ENCODE measurements at places on chromosomes 11 and 22.
A peak's percentile ranks its signal among the peaks of the same experiment; 100 is the strongest.

DNA sequence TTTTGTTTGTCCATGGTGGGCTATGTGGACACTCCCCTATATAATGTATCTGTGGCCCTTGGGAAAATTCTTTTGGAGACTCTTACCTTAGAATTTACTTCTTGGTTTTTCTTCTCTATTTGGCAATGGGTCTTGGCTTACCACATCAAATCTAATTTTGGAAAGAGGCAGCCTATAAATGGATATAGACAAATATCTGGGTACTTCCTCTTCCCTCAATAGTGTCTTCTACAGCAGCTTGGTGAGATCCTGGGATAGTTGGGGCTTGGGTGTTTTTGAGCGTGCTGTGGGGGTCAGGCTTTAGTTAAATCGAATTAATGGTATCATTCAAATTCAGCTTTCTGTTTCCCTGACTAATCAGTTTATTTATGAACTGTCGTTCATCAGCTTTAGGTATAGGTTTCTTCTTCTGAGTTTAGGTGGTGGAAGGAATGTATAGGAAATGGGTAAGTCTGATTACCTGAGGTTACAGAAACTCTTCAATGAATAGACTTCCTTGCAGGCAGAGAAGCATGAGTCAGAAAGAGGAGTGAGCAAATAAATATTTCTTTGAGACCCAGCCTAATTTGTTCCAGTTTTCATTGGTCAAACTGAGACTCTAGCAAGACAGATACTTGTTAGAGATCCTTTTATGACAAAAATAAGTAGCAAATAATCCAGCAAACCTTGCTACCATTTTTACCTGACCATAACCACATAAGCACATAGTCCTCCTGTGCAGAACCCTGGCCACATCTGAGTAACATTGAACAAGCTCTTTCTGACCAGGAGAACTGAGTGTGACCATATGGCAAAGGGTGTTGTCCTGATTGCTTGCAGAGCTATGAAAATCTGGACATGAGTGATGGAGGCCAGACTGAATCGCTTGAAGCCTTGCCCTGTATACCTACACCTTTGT, 68.6 kb upstream of the SORL1-AS1 start:
- DNase-seq: no peak

DNA sequence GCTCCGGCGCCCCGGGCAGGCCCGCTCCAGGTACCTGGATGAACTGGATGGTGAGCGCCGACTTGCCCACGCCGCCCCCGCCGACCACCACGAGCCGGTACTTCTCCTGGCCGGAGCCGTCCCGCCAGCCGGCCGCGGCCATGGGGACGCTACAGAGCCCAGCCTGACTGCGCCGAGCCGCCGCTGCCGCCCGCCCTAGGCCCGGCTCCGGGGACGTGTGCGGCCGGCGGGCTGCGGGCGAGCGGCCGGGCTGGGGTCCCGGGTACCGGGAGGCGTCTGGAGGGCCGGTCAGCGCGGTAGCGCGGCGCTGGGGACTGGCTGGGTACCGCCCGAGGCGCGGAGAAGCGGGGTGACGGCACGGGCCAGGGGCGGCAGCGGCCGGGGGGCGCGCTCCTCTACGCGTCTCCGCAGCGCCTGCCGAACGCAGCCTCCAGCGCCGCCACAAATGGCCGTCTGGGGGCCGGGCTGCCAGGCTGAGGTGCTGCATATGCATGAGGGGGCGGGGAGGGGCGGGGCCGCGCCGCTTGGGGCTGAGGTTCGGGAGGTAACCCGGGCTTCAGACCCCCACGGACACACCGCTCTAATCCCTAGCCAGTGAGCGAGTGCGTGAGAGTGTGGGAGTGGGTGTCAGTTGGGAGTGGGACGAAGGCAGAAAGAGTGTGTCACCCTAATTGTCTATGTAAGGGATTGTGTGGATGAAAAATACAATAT, at the start of gene RRAS2:
RRAS2 (minus strand) TSS at position 455 of the 711 bp plus-strand sequence; CDS start at position 142, 313 bp downstream.
- peak; percentile 46 for DNase-seq

GRCh38 chr11:77866336-77866735, 45.4 kb downstream of the AAMDC start:
- DNase-seq: no peak

- no peak for DNase-seq
Measured at GRCh38 chr11:11458485-11458884, 105.4 kb upstream of the CSNK2A3 start.

DNA sequence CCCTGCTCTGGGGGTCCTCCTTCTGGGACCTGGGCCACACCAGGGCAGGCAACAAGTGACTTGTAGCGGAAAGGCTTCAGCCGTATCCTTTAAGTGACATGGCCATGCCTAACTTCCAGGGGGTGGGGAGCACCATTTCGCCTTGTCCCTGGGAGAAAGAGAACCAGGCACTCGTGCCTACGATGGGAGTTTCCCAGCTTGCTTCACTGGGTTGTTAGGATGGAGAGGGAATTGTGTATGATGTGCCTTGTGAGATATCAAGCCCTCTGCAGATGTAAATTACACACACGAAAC, 151.4 kb downstream of the CACNA1I start:
- no peak for DNase-seq

- DNase-seq: peak; percentile 78
Measured at GRCh38 chr22:20418211-20418788, 19.3 kb downstream of the SCARF2 start.

DNA sequence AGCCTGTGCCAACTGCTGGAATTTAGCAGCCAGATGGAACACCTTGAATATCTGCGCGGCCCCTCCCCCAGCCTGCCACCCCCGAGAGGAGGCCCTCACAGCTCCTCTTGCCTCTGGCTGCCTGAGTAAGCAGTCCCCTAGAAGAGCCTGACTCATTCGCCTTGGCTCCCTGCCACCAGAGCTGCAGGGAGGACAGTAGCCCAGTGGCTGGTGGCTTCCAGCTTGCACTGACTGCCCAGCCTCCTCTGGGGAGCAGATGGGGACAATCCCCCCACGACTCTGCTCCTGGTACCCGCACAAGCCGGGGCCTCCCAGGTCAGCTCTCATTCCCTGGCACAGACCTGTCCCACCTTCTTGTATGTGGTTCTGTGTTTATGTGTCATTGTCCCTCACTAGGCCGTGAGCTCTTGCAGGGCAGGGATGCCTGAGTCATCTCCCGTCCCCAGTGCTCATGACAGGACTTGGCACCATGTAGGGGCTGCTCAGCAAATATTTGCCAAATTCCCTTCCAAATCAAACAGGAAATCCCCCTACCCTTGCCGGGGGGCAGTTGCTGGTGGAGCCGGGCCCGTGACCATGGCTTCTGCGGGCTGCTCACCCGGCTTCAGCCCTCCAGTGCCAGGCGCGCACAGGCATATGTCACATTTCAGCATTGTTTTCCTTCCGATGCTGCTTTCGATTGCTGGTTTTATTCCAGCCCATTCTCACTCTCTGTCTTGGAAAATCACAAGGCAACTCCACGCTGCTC, 43.6 kb downstream of the CACNG2 start:
- DNase-seq: peak; percentile 80

- no peak for DNase-seq
Measured at GRCh38 chr11:6391537-6392134, 1.4 kb downstream of the SMPD1 start.

- no peak for DNase-seq
Measured at GRCh38 chr11:118914178-118914918, 11.4 kb downstream of the BCL9L start.

DNA sequence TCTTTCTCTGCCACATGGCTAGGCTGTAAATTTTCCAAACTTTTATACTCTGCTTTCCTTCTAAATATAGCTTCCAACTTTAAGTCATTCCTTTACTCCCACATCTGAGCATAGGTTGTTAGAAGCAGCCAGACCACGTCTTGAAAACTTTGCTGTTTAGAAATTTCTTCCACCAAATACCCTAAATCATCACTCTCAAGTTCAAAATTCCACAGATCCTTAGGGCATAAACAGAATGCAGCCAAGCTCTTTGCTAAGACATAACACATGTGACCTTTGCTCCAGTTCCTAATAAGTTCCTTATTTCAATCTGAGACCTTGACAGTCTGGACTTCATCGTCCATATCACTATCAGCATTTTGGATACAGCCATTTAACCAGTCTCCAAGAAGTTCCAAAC, 749.9 kb downstream of the METTL15 start:
- DNase-seq: no peak

GRCh38 chr22:26437694-26438392, 8.8 kb downstream of the ASPHD2 start:
- DNase-seq: no peak

- DNase-seq: no peak
Measured at GRCh38 chr11:122320671-122321070, 204.7 kb upstream of the BLID start.

GRCh38 chr11:121067026-121067425, 34.0 kb upstream of the TECTA start:
- DNase-seq: no peak

DNA sequence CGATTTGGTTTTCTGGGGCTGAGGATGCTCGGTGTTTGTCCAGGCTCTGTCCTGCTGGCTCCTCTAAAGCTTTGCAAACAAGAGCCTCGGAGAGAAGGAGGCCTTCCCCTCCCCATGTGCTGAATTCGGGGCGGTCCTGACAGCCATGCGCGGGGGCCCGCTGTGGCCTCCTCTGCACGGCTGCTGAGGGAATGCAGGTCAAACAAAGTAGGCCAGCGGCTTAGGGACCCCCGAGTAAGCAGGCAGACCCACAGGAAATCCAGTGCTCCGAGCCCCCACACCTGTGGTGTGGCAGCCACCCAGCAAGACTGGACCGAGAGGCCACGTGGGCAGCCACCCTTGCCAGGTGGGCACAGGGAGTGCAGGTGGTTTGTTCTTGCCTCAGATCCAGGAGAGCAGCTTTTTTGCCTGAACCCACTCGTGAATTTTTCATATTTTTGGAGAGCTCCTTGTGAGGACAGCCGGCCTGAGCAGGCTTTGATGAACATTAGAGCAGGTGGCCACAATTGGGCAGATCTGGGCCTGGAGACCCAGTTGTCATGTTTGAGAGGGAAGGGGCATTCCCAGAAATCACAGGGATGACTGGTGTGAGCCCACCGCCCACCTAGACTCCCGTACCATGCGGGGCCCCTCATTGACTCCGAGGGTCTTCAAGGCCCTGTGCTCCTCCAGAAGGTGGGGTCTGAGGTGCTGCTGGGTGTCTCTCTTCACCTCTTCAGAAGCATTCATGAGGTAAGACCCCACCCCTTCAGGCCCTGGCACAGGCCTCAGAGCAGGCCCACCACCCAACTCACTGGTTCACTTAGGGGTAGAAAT, 43.0 kb upstream of the KCNQ1OT1 start:
- DNase-seq: no peak

DNA sequence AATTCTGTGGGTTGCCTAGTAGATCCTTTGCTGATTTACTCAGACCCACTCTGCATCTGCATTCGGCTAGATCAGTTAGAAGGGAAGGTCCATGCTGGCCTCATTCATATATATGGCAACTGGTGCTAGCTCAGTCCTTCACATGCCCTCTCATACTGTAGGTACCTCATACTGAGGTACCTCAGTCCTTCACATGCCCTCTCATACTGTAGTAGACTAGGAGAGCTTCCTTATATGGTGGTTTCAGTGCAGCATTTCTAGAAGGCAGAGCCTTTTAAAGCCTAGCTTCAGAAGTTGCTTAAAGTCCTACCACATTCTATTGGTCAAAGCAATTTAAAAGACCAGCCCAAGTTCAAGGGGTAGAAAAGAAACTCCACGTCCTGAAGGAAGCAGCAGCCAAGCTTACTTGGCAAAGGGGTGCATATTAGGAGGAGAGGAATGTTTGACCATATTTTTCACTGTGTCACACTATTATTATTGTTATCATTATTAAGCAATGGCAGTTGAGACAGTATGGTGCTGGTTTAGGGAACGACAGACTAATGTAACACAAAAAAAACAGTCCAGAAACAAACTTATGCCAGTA, 356.4 kb downstream of the DYNC2H1 start:
- DNase-seq: no peak

DNA sequence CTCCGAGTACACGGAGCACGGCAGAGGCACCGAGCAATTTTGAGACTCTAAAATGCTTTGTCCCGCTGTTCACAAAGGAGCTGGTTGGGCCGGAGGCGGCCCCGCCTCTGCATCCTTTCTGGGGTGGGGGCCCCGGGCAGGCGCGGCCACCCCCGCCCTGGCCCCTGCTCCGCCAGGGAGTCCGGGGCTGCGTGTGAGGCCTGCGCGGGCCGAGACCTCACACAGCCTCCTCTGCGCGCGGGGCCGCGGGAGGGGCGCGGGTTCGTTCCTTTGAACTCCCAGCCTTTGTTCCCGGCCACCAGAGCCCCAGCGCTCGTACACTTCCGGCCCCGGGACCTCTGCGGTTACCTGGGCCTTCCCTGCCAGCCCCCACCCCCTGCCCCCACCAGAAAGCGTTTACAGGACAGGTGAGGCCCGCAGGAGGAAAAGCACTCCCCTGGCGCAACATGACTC, 1.6 kb downstream of the FGF19 start:
- no peak for DNase-seq

GRCh38 chr11:67416416-67417335, 1.2 kb downstream of the CARNS1 start:
- no peak for DNase-seq
